ENCODE measurements at places on chromosomes 3 and 15. TPM values are rescaled to one million over a fixed set of nuclear protein-coding genes. Genes with fewer than 3 reads are reported as not detected.

Gene SMCO1
- 0.16 TPM for total RNA-seq

Gene LRRN1
- 0.12 TPM for total RNA-seq

Gene CCDC13
- 0.16 TPM for total RNA-seq

Gene TTLL13
- total RNA-seq, result 0.16 TPM

Gene CFAP92
- not detected for total RNA-seq

Gene IL17RD
- 4.4 TPM for total RNA-seq

All from hair follicle dermal papilla cell (primary cell).